ENCODE measurements at places on chromosomes 1 and 21. TPM values are rescaled to one million over a fixed set of nuclear protein-coding genes. Genes with fewer than 3 reads are reported as not detected.

DNA sequence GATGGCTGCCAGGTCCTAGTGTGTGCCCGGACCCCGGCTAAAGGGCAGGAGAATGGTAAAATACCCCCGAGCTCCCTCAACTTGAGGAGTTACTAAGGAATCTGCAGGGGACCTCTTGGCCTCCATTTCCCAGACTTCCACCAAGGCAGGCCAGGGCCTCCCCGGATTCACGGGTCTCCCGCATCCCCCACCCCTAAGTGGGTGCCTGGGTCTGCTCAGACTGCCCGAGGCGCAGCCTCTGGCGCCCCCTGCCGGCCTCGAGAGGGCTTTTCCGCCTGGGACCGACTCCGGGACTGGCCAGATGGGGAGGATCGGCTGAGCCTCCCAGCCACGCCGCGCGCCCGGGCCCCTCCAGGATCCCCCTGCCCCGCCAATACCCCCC, 1.7 kb downstream of the PLEKHG5 start:
- peak; percentile 75 for DNase-seq

GREM2 gene
- polyA plus RNA-seq: not detected

SELL gene
- 0.34 TPM for polyA plus RNA-seq

GRCh38 chr21:35256468-35256988, 207.4 kb upstream of the RUNX1 start:
- peak; percentile 92 for DNase-seq

DNA sequence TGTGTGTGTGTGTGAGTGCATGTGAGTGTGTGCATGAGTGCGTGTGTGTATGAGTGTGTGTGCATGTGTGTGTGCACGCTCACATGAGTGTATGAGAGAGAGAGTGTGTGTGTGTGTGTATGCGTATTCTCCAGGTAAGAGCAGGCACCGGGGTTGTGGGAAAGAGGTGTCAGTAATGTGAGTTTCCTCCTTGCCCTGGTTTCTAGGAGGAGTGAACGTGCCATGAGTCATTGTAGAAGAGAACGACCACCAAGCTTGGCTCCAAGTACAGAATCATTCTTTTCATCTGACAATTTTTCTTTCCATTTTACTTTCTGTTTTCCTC, 79.1 kb downstream of the POFUT2 start:
- no peak for DNase-seq

DNA sequence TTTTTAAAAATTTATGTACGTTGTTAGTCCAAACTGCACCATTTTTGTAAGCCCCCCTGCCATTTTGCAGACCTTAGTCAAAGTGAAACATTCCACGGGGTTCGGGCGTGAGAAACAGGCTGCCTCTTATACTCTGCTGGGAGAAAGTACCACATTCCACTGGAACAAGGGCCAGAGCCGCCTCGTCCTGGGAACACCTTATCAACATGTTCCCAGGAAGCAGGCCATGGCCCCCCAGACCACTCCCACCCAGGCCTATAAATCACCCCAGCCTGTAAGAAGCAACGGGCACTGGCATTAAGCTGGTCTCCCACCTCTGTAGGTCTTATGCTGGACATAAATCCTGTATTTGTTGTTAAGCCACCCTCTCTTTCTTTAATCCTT, 854 bp upstream of the ZRANB2 start:
- no peak for DNase-seq

DNA sequence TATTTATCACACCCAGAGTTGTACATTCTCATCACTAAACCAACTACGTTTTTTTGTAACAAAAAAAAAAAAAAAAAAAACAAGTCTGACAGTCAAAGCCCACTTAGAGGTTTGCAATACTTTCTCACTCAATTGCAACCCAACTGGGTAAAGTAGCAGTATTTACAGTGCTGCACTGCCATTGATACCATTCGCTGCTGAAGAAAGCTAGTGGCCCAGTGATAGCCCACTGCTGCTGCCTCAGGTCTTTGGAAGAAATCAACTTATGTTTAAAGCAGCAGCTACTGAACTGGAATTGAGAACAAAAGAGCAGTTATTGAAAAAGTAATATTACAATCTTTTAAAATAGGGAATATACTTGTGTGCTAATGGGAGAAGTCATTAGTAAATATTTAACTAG, 2.7 kb downstream of the HNRNPU start:
- no peak for DNase-seq

GRCh38 chr21:26042181-26042876, 128.2 kb downstream of the APP start:
- no peak for DNase-seq

VSIG8 gene
- polyA plus RNA-seq: not detected

DNA sequence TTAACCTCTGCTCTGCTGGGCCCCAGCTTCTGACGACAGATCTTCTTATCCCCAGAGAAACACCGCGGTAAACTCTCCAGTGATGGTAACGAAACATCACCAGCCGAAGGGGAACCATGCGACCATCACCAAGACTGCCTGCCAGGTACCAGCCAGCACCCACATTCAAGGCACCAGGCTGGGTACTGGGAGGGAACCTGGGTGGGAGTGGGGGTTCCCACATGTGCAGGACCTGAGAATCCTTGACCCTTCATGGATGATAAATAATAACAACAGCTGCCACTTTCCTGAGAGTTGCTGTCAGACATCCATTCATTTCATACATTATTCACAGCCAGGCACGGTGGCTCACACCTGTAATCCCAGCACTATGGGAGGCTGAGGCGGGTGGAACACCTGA, 20.8 kb downstream of the DRAXIN start:
- DNase-seq: no peak

POU3F1 gene
- polyA plus RNA-seq: not detected

ZRANB2 gene
- 36.3 TPM for polyA plus RNA-seq

- DNase-seq: peak; percentile 35
Observed at GRCh38 chr1:57422271-57423134, 1.4 kb downstream of the DAB1 start.

SLC25A34 gene
- 1.6 TPM for polyA plus RNA-seq

DNA sequence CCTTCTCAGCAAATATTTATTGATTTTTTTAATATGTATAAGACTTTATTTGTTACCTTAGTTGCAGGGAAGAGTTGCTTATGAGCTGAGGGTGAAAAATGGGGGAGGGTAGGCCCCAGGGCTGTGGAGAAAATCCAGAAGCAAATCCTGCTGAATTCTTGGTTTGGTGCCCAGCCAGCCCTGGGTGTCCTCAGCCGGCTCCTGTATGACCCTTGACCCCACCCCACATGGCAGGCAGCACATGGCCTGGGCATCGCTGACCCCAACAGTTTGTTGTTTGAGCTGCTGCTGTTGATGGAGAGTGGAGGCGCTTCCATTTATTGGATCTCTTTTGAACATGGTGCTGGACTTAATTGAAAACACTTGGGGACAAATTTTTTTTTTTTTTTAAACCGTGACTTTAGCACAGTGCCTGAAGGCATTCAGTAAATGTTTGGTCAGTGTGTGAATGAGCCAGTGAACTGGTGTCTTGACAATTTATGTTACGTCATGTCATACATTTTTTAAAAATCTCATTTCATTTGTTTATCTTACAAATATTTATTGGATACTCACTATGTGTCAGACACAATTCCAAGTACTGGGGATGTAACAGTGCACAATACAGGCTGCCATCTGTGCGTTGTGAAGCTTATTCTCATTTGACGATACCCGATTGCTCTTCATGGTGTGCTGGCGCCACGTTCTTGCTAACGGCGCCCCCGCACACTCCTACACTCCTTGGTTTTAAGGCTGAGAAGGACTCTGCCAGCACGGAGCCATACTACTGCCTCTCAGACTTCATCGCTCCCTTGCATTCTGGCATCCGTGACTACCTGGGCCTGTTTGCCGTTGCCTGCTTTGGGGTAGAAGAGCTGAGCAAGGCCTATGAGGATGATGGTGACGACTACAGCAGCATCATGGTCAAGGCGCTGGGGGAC, 98.8 kb downstream of the MTR start:
- DNase-seq: peak; percentile 18

GRCh38 chr1:151583796-151584195, 28.1 kb upstream of the SNX27 start:
- DNase-seq: no peak

DNA sequence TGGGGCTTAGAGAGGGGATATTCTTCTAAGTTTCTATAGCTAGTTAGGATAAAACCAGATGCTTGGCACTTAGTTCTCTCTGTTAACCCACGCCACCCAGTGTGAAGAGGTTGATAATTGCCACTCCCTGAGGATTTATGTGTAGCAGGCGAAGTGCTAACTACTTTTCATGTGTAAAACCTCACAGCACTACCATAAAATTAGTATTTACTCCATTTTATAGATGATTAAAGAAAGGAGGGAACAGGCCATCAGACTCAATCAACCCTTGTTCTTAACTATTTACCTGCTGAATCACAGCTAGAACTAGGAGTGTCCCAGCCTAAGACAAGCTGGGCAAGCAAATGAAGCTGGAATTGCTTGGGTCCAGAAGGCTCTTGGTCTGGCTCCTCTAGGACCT, 8.9 kb downstream of the LIN28A start:
- DNase-seq: no peak

GRCh38 chr1:65175171-65176055, 27.4 kb downstream of the AK4 start:
- DNase-seq: peak; percentile 80

LDLRAD1 gene
- not detected for polyA plus RNA-seq

DNA sequence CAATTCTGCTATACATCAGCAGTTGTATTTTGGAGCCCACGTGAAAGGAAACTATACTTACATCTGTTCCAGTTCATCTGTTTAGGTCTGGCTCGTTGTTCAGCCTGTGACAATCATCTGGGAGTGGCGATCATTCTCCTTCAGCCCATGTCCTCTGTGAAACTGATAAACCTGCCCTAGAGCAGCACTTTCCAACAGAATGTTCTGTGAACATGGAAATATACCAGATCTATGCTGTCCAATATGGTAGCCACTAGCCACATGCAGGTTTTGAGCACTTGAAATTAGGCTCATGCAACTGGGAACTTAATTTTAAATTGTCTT, 24.5 kb upstream of the COQ8A start:
- no peak for DNase-seq

GRCh38 chr1:27862671-27863537, 9.4 kb upstream of the THEMIS2 start:
- peak; percentile 78 for DNase-seq

DNA sequence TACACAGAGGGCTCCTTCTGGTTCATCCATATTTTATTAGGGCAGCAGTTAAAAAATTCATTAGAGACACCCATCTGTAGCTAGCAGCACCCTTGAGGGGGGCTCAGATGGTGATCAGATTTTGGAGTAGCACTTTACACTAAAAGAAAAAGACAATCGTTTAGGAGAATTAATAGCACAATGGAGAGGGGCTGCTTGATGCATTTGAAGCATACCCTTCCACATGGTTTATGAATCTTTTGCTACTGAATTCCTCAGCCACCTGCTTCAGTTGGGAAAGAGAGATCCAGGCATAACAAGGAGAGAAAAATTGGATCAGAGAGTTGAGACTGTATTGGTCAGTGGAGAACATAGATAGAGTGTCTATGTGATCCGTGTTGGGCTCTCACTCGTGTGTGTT, 54.4 kb downstream of the DISC1 start:
- DNase-seq: no peak

- DNase-seq: no peak
Observed at GRCh38 chr21:31184459-31184858, 146.2 kb upstream of the KRTAP19-8 start.

CCDC181 gene
- 1.8 TPM for polyA plus RNA-seq

S100A1 gene
- polyA plus RNA-seq: 752 TPM

PTPN7 gene
- polyA plus RNA-seq: 0.36 TPM

DNA sequence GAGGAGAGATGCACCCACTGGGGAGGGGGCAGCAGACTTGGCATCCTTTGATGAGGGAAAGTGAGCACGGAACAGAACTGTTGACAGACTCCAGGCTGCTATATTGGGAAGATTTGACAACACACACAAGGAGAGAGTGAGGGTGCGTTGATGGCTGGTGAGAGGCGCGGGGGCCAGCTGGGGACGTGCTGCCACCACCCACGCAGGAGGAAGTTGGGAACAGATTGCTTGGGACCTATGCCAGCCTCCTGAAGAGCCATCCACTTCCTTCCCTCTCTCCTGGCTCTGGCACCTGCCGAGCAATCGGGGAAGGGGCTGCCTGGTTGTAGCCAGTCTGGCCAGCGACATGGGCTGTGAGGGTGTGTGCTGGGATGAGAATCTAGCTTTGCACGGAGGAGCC, 223.7 kb upstream of the CSF3R start:
- no peak for DNase-seq

DNA sequence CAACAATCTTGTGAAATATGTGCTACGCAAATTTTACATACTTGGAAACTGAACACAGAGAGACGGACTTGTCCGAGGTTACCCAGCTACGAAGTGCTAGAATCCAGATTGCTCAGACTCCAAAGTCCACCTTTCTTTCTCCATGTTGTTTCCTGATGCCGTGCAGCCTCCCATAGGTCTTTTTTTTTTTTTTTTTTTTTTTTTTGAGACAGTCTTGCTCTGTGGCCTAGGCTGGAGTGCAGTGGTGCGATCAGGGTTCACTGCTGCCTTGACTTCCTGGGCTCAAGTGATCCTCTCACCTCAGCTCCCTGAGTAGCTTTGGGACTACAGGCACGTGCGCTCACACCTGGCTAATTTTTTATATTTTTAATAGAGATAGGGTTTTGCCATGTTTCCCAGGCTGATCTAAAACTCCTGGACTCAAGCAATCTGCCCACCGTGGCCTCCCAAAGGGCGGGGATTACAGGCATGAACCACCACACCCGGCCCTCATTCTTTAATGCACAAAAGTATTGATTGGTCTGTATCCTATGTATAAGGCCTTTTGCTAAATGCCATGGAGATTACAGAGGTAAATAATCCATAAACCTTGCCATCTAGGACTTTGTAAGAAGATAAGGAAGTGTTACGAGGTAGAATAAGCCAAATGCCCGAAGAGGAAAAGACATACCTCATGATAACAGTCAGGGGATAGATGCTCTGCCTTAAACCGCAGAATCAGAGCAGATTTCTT, 92.8 kb downstream of the C1orf21 start:
- DNase-seq: no peak

MMEL1 gene
- 1.1 TPM for polyA plus RNA-seq

CYP4Z1 gene
- 0.04 TPM for polyA plus RNA-seq

- DNase-seq: no peak
Observed at GRCh38 chr1:6245869-6246496, 2.0 kb downstream of the HES3 start.

DNA sequence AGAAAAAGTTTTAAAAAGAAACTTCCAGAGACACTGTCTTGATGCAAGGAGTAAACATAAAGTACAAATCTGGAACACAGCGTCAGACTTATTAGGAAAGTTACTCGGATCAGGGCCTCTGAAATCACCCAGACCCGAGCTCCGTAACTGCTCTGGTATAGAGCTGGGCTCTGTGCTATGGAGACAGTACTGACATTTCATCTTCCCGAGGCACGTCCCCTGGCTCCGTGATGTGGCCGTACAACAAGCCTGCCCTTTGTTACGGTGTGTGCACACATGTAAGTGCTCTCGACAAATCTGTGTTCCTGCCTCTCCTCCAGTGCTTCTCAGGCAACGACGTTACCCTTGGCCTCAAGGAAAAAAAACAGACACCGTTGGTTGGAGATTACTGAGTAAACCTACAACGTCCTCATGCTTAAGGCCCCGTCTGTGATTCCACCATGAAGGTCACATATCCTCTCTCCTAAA, 107.0 kb upstream of the IRF2BP2 start:
- DNase-seq: no peak

- no peak for DNase-seq
Observed at GRCh38 chr1:34982820-34983376, 2.2 kb downstream of the TMEM35B start.

GRCh38 chr1:3578906-3579305, 32.4 kb downstream of the MEGF6 start:
- no peak for DNase-seq

CAMK1G gene
- polyA plus RNA-seq: not detected
